ENCODE measurements at places on chromosomes 1 and 21.

DNA sequence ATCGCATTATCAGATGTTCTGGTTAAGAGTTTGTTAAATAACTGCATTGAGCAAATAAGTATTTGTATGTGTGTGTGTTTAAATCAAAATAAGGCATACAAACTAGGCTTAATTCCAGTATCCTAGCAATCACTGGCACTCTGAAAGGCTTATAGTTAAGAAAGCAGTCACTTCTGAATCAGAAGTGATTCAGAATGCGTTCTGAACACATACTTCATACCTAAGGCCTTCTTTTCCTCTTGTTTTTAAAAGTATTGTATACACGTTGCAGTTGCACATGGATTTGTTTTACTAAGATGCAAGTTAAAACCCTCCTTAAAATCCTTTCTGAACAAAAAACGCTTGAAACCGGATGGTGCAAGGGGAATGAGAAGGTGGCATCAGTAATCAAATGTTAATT, 238.4 kb upstream of the DMRTA2 start:
- DNase-seq = no peak

DNA sequence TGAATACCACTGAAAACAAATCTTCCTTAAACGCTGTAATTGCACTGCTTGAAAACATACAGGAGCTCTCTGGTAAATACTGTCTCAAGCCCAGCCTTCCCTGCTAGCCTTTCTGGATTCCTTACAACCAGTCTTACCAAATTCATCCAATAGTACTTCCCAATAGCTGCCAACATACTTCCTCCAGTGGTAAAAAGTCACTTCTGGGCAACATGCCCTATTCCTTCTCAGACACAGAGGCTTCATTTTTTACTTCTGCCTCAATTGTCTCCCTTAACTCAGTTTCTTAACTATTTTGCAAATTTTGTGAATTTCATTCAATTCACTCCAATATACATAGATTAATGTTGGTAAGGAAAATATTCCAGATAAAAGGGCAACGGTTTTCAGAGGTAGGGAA, 166.3 kb downstream of the TBX15 start:
- DNase-seq = no peak

DNA sequence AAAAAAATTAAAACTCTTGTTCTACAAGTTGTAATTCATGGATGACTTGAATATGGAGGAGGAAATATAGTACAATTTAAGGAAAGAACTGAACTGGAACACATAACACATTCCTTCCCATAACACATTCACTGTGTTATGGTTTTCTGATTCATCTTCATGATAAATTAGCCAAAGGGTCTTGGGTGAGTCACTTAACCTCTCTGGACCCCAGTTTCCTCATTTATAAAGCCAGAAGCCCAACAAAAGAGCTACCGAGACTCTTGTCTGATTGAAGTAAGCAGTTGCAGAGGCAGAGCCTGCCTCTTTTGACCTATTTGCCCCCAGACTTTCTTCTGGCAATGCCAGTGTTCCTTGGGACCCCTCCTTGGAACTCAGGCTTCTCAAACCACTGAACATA, 161.9 kb upstream of the KCTD3 start:
- DNase-seq = no peak

GRCh38 chr1:200330741-200331428, 79.0 kb downstream of the ZNF281 start:
- DNase-seq = no peak

DNA sequence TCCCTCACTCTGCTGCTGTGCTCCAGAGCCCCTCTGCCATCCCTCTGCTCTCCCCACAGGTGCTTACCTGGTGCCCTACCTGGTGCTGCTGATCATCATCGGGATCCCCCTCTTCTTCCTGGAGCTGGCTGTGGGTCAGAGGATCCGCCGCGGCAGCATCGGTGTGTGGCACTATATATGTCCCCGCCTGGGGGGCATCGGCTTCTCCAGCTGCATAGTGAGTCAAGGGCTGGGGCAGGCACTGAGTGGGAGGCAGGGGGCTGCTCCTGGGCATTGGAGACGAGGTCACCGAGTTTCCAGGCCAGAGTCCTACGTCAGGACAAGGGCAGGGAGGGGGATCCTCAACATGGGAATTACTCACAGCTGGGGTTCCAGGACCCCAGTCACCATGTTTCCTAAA, 21.7 kb downstream of the SLC6A17 start:
- no peak for DNase-seq

DNA sequence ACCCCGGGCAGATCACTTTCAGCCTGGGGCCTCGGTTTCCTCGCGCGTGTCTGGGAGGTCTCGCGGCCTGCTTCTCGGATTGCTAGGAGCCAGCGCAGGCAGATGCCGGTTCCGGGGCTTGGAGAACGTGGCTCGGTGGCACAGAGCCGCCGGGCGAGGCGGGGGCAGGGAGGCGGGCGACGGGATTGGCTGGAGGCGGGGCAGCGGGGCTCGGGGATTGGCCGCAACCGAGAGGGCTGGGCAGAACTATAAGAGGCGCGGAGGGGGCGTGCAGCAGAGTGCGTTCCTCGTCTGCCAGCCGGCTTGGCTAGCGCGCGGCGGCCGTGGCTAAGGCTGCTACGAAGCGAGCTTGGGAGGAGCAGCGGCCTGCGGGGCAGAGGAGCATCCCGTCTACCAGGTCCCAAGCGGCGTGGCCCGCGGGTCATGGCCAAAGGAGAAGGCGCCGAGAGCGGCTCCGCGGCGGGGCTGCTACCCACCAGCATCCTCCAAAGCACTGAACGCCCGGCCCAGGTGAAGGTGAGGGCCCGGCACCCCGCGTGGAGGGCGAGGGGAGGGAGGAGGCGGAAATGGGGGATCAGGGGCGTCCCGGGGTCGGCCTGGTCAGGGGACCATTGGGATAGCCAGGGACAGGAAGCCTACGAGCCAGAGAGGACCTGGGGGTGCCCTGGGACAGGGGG, at the start of gene MFSD2A:
TSS of gene MFSD2A (plus strand) at position 276 of the 677 bp plus-strand sequence. CDS start at position 424, 148 bp downstream.
- DNase-seq = peak; percentile 76

DNA sequence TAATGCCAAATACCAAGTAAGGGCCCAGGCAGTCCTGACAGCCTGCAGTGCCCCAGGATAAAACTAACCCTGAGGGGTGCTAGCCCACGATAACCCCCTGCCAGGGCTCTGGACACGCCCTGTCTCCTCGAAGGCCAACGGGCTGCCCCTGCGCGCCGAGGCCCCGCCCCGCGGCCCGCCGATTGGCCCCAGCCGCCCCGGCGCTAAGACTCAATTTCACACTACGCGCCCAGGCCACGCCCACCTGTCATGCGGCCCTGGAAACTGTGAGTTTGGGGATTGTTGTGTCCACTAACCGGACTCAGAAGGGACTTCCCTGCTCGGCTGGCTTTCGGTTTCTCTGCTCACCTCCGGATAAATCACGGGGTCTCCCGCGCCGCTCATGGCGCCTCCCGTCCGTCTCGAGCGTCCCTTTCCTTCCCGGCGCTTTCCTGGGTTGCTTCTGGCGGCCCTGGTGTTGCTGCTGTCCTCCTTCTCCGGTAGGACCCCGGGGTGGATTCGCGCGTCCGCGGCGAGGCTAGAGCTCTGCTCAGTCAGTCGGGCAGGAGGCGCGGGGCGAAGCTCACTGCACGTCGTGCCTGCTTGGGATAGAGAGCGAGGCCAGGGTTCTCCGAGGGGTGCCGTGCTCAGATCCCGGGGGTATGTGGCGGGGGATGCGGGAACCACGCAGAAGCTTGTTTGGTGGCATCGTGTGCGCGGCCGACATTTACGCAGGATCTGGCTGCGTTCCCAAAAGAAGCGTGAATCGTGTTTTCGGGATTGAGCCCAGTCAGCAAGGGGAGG, at the start of gene CR1L:
TSS of gene CR1L (plus strand) at position 282 of the 783 bp plus-strand sequence. CDS start at position 383, 101 bp downstream.
- no peak for DNase-seq

GRCh38 chr1:79928901-79929300, 922.4 kb upstream of the ADGRL4 start:
- no peak for DNase-seq

DNA sequence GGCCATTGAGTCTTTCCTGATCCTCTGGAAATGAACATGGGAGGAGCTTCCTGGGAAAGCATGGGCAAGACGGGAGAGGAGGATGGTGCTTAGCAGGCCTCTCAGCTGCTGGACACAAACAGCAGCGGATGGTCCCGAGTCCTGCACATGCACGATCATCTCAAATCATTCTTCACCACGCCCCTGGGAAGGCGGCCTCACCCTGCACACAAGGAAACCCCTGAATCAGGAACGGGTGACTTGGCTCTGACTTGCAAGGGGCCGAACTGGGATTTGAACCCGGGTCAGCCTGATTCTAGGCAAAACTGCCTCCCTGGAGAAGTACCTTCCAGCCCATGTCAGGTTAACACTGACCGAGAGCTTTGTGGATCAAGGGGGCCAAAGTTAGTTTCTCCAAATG, 134.8 kb upstream of the WNT4 start:
- DNase-seq = no peak
